ENCODE measurements at places on chromosomes 3 and 15. TPM values are rescaled to one million over a fixed set of nuclear protein-coding genes. Genes with fewer than 3 reads are reported as not detected.

MED12L gene
- total RNA-seq, result not detected

GOLGA8J gene
- not detected for total RNA-seq

C15orf40 gene
- 15.7 TPM for total RNA-seq

HEMK1 gene
- 3.4 TPM for total RNA-seq

DUOXA2 gene
- not detected for total RNA-seq

GRCh38 chr3:72142028-72142427 lies 357.1 kb upstream of the PROK2 start:
- no peak for DNase-seq

GRCh38 chr15:66830358-66830757 lies 128.3 kb downstream of the SMAD6 start:
- DNase-seq, result no peak

DNA sequence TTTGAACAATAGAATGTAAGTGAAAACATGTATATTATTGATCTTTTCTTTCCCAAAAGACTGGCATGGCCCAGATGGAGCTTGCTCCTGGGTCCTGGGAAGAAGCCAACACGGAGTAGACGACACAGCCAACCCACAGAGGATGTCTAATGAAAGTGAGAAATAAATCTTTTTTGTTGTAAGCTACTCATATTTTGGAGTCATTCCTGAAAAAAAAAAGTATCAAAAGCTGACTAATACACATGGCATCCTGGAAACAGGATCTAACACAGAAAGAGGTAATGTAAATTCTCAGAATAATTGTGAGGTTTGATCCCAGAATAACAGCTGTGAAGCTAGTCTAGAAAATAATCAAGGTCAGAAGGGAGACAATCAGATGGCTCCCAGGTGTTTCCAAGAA lies 12.6 kb upstream of the FRMD5 start:
- DNase-seq, result no peak

- no peak for DNase-seq
These were observed 380.8 kb upstream of the NDN start for GRCh38 chr15:24067733-24068501.

GRCh38 chr3:170869239-170869590 lies 780 bp downstream of the RPL22L1 start:
- DNase-seq, result no peak

DNA sequence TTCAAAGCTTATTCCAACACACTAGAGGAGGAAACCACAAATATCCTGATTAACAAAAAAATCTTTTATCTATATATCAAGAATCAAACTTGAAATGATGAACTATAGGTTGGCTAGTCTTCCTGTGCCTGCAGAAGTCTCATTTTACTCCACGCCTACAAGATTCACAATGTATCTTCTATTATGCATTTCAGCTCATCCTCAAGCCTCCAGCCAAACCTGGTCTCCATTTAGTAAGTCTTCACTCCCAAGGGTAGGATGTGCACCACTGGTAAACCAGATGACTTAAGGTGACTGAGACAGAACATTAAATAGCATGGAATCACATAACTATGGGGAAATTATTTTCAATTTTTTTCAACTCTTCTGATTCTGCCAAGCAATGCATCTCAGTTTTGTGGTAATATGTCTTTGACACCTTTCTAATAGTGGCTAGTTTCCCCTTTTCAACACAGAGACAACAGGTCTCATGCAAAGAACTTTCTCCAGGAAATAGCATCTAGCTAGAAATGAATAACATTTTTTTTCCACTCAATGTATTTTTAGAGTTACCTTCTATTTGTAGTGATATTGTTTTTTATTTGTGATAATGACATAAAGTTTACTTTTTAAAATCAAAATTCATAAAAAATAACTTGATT lies 166.9 kb downstream of the TNIK start:
- no peak for DNase-seq

DNA sequence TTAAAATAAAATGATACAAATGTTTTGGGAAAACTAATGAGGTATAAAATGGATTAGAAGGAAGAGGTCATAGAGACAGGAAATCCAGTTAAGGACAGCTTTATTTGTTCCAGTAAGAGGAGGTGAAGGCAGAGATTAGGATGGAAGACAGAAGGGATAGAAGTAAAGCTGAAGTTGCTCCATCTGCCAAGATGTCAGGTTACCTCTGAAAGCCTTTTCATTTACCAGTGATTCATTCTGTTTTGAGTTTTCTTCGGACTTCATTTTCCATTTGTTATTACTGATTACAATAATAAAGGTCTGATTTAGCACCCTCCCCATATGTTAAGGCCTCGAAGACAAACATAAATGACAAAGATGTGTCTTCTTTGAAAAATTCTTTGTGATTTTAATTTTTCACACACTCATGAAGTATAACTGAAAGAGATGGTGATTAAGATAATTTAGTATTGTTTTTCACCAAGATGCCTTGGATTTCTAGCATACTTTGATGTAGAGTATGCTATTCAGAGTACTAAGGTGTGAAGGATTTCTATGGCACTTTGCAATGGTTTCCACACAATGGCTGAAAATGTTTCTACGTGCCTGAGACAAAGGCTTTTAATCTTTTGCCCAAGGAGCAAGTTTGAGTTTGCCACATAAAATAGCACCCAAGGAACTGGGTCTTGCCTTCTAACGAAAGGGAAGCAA lies 75.4 kb upstream of the PLAAT1 start:
- DNase-seq, result no peak

DNA sequence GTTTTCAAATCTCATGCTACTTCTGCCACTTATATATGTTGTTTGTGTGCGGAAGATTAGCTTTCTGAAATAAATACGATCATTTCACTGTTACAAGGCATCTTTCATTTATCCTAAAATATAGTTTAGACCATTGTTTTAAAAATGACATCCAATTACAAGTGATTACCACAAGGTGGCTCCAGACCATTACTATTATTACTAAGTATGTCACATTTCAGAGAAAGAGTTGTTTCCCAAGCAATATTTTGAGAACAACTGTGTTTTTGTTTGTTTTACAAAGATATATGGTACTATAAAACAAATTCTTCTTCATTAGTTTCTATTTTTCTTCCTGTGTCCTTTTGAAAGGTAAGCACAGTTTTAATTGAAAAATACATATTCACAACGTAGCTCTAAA lies 136.0 kb upstream of the RAP2B start:
- DNase-seq, result no peak
